ENCODE measurements at places on chromosomes 7 and 10.

GRCh38 chr7:150948791-150949251 lies 29.3 kb downstream of the KCNH2 start:
- no peak for DNase-seq

DNA sequence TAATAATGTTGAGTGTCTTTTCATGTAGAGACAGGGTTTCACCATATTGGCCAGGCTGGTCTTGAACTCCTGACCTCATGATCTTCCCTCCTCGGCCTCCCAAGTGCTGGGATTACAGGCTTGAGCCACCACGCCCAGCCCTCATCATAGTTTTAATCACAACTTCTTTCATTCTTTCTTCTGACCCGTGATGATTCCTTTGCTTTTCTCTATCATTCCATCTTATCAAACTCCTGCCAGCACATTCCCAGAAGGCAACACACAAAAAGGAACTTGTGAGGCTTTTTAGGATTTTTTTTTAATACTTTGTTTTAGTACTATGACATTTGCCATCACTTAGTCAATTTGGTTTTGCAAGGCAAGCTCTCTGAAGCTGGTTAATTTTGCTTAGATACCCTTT lies 77.5 kb upstream of the MEOX2 start:
- DNase-seq: no peak

DNA sequence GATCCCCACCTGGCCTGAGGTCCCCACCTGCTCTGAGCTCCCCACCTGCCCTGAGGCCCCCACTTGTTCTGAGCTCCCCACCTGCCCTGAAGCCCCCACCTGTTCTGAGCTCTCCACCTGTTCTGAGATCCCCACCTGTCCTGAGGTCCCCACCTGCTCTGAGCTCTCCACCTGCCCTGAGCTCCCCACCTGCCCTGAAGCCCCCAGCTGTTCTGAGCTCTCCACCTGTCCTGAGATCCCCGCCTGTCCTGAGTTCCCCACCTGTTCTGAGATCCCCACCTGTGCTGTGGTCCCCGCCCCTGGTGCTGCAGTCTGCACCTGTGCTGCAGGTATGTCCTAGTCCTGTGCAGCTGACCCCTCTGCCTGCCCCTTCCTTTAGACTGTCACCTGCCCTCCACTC lies 561.6 kb downstream of the TCERG1L start:
- DNase-seq: no peak

DNA sequence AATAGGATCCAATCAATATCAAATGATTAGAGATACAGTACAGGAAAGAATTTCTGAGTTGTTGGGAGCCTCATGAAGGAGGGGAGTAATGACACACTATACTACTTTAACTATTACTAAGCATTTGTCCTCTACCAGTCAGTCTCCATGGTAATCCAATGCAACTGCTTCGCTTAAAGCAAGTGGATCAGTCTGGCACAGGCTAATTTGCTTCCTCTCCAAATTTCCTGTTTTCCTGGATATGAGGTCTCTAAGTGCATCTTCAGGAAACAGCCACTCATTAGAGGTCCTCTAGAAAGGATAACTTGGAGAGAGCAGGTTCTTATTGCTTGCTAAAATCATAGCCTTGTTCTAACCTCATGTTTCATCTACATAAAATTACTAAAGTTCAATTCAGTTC lies 8.4 kb upstream of the SEPTIN7 start:
- no peak for DNase-seq

DNA sequence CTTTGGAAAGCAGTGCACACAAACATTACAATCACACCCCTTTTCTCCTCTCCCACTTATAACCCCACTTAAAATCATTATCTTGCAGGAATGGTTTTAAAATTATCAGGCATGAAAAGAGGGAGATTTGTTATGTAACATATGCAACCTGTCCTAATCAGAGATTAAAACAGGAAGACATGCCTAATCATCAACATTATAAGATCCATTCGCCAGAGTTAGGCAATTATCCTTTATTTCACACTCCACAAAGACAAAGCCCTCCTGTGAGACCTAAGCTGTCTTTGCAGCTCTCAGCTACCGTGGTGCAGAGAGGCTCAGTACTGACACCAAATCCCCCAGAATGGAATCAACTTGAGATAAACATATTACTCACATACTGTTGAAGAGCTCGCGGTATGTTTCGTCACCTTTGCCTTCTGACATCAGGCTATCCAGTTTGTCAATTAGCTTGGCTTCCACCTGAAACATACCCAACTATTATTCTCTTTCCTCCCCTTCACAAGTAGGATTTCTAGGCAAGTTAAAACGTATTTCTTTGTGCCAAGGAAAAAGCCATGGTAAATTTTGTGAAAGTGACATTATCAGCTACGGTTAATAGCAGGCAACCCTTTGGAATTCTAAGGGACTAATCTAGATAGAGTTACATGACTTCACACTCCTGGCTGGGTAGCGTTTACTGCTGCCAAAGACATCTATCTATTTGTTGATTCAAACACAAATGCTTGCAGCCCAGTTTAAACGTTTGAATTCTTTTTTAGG lies 226.2 kb upstream of the IMMP2L start:
- DNase-seq: no peak

DNA sequence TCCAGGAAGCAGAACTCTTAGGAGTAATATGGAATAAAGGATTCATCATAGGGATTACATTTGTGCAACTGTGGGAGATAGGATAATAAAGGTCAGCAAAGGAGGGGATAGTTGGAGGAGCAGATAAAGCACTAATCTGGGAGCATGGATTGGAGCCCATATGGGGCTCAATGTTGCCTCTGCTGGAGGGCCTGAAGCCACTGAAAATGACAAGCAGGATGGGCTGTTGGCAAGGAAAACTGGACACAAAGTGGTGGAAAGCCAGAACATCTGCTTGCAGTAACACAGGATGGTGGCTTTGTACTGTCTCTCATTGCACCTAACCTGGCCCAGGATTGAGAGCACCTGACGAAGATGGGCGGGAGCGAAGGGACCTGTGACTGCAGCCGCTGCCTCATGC lies 15.0 kb upstream of the COMMD3 start:
- DNase-seq: no peak

GRCh38 chr10:32548208-32548607 lies 102.3 kb downstream of the CCDC7 start:
- DNase-seq: no peak

- DNase-seq: no peak
These were observed 45.9 kb upstream of the BET1 start for GRCh38 chr7:94050046-94050445.

- no peak for DNase-seq
These were observed 24.6 kb upstream of the EIF4H start for GRCh38 chr7:74149603-74150002.

DNA sequence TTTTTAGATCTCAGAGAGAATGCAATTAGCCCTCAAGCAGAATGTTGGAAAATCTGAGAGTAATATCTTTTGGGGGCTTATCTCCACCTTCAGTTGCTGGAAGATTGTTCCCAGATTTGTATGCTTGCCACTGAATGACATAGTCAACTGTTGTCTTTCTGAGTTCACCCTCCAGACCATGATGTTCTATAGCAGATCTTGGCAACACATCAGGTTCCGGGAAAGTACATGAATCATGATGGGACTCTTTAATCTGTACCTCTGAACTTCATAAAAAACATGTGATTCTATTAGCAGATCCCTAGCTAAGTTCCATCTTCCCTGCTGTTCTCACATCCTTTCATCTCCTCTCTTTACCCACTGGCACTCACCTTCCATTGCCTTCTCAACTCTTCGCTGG lies 68.9 kb downstream of the PLCE1 start:
- no peak for DNase-seq

DNA sequence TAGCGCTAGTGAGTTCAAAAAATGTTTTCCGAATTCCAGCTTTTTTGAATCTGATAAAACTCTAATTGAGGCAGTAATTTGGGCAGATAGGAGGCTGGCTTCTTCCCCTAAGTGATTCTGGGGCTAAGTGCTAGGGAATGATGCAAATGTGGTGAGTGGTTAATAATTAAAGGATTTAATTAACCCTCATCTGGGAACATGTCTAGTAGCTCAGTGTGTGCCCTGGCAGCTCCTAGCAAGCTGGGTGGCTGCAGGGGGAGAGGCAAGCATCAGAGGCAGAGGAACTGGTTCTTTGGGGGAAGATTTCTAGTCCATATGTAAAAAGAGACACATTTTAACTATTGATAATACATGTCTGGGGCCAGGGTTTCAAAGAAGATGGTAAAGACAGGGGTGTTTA lies 354.5 kb downstream of the WDR11 start:
- DNase-seq: no peak

GRCh38 chr10:78494179-78494578 lies 460.5 kb downstream of the RPS24 start:
- DNase-seq: no peak

GRCh38 chr7:124764847-124765400 lies 668 bp downstream of the GPR37 start:
- no peak for DNase-seq

Data from stimulated activated CD4-positive, alpha-beta T cell treated with anti-CD3 and anti-CD28 coated beads, Interleukin-15, amount 100 ng/mL, for 48 hours (primary cell).